Activated T-helper 17 cell treated with anti-CD3 and anti-CD28 coated beads, Interleukin-2, amount 50 U/mL, for 72 hours (primary cell): ENCODE measurements at places on chromosomes 12 and 14. TPM values are rescaled to one million over a fixed set of nuclear protein-coding genes. Genes with fewer than 3 reads are reported as not detected.

The CDCA3 gene
- 104 TPM for total RNA-seq

The LMO3 gene
- not detected for total RNA-seq

The SIRT4 gene
- 3.1 TPM for total RNA-seq

The PRKD1 gene
- total RNA-seq = not detected

The LMNTD1 gene
- total RNA-seq = not detected

The RAPGEF3 gene
- total RNA-seq = 8.4 TPM

The OTX2 gene
- total RNA-seq = not detected

The DAD1 gene
- 218 TPM for total RNA-seq

The CDCA4 gene
- total RNA-seq = 49.2 TPM

The MUCL1 gene
- total RNA-seq = not detected

The MYF5 gene
- total RNA-seq = not detected

The MAP4K5 gene
- total RNA-seq = 17.9 TPM

The AKAP6 gene
- total RNA-seq = 1.1 TPM

The ANKS1B gene
- total RNA-seq = 2.0 TPM

The MLXIP gene
- 28.9 TPM for total RNA-seq

The TMEM233 gene
- not detected for total RNA-seq

The FGF6 gene
- not detected for total RNA-seq

The ZNF384 gene
- total RNA-seq = 88.7 TPM

The TBX3 gene
- total RNA-seq = not detected

The IFT43 gene
- total RNA-seq = 7.2 TPM

The BDKRB2 gene
- not detected for total RNA-seq

The HSPA2 gene
- 6.5 TPM for total RNA-seq

The KRT3 gene
- total RNA-seq = not detected

The ALKBH2 gene
- 16.2 TPM for total RNA-seq

The DENND5B gene
- not detected for total RNA-seq

The C12orf42 gene
- not detected for total RNA-seq

The NPC2 gene
- total RNA-seq = 34.1 TPM

The NTS gene
- total RNA-seq = not detected

The RNASE7 gene
- not detected for total RNA-seq

The RCOR1 gene
- 23.6 TPM for total RNA-seq

The IRAK3 gene
- total RNA-seq = 1.8 TPM

The OLR1 gene
- total RNA-seq = not detected

The NOP9 gene
- 21.2 TPM for total RNA-seq

The FAM186B gene
- not detected for total RNA-seq

The AQP6 gene
- total RNA-seq = not detected

The MYO1H gene
- total RNA-seq = not detected

The ANO4 gene
- total RNA-seq = not detected

The GALNT8 gene
- 0.87 TPM for total RNA-seq

The TRIAP1 gene
- 31.8 TPM for total RNA-seq

The METTL17 gene
- total RNA-seq = 83.2 TPM

The RAB35 gene
- 43.8 TPM for total RNA-seq

The PTHLH gene
- total RNA-seq = not detected

The BEGAIN gene
- total RNA-seq = 2.4 TPM

The MYBPC1 gene
- total RNA-seq = not detected

The GNG2 gene
- 99.1 TPM for total RNA-seq

The CD163L1 gene
- not detected for total RNA-seq

The CACNA2D4 gene
- 13.7 TPM for total RNA-seq

The SENP1 gene
- total RNA-seq = 37.5 TPM

The TMEM117 gene
- total RNA-seq = 4.2 TPM

The NKX2-1 gene
- not detected for total RNA-seq

The CLBA1 gene
- total RNA-seq = 0.54 TPM

The SLC5A8 gene
- not detected for total RNA-seq

The KRT79 gene
- not detected for total RNA-seq

The ACTR10 gene
- 33.4 TPM for total RNA-seq

The SELPLG gene
- 89.1 TPM for total RNA-seq

The RASAL1 gene
- 21.3 TPM for total RNA-seq
